ENCODE measurements at places on chromosomes 2 and 18. TPM values are rescaled to one million over a fixed set of nuclear protein-coding genes. Genes with fewer than 3 reads are reported as not detected.

The UGT1A5 gene
- not detected for total RNA-seq

The KLHL41 gene
- total RNA-seq = 0.91 TPM

The CRACDL gene
- total RNA-seq = under 0.01 TPM

The CRYGC gene
- total RNA-seq = not detected

The CCL20 gene
- total RNA-seq = not detected

The C2orf72 gene
- 2.1 TPM for total RNA-seq

The PLB1 gene
- total RNA-seq = 4.1 TPM

Measured in articular chondrocyte of knee joint (primary cell).